ENCODE measurements at places on chromosomes 5 and 9. TPM values are rescaled to one million over a fixed set of nuclear protein-coding genes. Genes with fewer than 3 reads are reported as not detected.
A peak's percentile ranks its signal among the peaks of the same experiment; 100 is the strongest.

GRCh38 chr9:77996696-77997095 lies 34.9 kb downstream of the GNAQ start:
- DNase-seq = no peak

PCDHGB4 gene
- 16.6 TPM for total RNA-seq

DNA sequence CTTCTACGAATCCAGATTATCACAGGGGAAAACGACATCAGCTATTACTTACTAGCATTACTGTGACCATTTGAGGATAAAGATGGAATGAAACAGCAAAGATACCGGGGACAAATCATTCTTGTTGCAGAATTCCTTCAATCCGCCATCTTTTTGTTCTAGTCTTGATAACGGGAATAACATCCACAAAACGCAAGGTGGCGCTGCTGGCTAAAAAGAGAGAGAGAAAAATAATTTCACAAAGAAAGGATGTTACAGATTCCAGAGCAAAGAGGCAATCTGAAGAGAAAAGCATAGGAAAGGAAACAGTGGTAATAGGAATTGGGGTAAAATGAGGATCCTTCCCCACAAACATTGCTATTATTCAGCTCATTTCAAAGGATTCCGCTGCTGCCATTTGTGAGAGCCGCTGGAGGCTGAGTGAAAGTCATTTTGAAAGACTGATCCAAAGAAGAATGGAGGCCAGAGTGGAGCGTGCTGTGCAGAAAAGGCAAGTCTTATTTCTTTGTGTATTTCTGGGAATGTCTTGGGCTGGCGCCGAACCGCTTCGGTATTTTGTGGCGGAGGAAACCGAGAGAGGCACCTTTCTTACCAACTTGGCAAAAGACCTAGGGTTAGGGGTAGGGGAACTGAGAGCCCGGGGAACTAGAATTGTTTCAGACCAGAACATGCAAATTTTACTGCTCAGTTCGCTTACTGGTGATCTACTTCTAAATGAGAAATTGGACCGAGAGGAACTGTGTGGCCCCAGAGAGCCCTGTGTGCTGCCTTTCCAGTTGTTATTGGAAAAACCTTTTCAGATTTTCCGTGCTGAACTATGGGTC lies at the start of gene PCDHB7:
Gene PCDHB7, plus strand, starts transcription at position 264 of the 824 bp plus-strand sequence. Its CDS starts 192 bp downstream, at position 456.
- DNase-seq = peak; percentile 85

DNA sequence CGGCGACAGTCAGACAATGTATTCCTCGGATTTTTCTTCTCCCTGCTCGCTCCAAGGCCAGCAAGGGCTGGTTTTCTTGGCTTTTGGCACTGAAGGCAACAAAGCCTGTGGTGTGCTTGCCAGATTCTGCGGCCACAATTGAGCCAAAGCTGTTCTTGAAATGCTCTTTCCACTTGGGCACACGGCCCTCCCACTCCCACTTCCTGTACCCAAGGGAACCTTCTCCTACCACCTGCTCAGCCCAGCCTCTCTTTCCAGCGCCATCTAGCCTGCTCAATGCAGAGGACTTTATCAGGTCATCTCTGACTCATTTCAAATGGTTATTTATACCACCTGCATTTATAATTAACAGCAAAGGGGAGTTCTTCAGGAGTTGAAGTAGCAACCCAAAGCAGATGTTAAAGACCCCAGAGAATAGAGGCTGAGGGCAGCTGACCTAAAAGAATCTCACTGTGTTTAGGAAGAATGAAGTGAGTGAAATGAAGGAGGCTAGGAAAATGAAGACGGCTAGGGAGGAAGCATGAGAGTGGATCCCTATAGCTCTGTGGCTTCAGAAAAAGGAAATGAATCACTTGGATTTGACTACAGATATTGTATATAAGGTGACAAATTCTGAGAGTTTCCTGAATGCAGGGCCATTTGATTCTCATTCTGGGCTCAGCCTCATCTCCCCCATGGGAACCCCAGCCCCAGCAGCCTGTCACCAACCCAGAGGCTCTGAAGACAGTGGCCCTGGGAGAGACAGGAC lies 439.0 kb downstream of the ENC1 start:
- no peak for DNase-seq

GRCh38 chr5:131461742-131462141 lies 173.3 kb downstream of the RAPGEF6 start:
- DNase-seq = no peak

SLCO6A1 gene
- total RNA-seq = not detected

TIMD4 gene
- total RNA-seq = not detected

GRCh38 chr9:89433826-89434225 lies 64.1 kb downstream of the SEMA4D start:
- DNase-seq = no peak

- DNase-seq = no peak
Observed at GRCh38 chr9:80635065-80635464, 1054.3 kb downstream of the TLE1 start.

DNA sequence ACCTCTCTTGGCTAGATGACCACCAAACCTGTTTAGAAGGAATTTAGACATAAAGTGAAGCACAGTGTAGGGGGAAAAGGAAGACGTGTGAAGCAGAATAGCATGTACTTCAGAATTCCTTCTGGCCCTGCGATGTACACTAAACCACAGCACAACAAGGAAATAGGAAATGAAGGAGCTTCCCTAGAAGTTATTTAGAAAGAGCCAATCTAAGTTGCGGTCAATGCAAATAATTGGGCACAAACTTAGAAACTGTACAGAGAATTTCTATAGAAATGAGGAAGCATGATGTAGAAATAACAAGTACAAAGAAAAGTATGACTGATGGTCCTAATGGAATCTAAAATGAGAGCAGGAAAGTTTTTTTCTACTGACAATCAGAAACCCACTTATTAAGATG lies 41.5 kb downstream of the ANKRD55 start:
- no peak for DNase-seq

- no peak for DNase-seq
Observed at GRCh38 chr5:176166427-176166826, 71.8 kb upstream of the SIMC1 start.

NDOR1 gene
- 25.4 TPM for total RNA-seq
